ENCODE measurements at places on chromosomes 2 and 18.

GRCh38 chr2:27086724-27087593, at the start of gene KHK:
Gene KHK (plus strand): TSS chr2:27086772. CDS start chr2:27087260, 488 bp downstream.
- no peak for DNase-seq

- no peak for DNase-seq
Measured at GRCh38 chr2:1811258-1811970, 67.1 kb upstream of the PXDN start.

GRCh38 chr18:79780547-79780946, 17.2 kb upstream of the KCNG2 start:
- no peak for DNase-seq

DNA sequence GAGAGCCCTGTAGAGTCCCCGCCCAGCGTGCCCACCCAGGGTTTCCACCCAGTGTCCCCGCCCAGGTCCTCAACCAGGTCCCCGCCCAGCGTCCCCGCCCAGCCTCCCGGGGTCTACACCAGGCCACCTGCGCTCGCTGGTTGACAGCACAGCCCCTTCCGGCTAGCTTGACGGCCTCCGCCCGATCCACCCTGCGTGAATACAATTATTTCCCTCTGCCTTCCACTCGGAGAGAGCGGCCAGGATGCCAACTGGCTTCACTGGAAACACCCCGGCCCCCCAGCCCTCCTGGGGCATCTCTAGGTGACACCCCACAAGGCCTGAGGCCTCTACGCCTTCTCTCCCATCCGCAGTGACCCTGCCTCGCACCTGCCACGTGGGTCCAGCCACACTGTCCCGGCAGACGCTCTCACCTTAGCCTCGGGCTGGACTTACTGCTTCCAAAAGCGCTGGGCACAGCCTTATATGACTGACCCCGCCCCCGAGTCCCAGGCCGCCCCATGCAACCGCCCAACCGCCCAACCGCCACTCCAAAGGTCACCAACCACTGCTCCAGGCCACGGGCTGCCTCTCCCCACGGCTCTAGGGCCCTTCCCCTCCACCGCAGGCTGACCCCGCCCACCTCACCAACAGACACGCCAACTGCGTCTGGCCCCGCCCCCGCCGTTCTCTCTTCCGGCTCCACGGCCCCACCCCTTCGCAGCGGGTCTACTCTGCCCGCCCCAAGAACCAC, 188.1 kb downstream of the LAMA1 start:
- DNase-seq: no peak

DNA sequence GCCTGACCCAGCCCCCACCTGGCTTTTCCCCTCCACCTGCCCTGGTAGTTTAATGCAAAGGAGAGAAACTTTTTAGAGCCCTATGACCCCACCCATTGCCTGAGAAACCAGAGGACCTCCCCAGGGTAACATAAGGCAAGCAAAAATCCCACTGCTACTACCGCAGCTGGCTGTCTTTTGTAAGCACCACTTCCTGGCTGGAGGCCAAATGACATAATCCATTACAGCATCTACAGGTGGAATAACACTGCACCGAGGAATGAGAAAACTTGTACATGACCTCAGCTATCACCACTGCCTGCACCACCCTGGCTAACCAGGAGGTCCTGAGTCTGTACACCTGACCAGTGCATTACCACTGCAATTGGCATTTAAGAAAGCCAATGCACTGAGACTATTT, 149.6 kb upstream of the GALNT5 start:
- DNase-seq: no peak

DNA sequence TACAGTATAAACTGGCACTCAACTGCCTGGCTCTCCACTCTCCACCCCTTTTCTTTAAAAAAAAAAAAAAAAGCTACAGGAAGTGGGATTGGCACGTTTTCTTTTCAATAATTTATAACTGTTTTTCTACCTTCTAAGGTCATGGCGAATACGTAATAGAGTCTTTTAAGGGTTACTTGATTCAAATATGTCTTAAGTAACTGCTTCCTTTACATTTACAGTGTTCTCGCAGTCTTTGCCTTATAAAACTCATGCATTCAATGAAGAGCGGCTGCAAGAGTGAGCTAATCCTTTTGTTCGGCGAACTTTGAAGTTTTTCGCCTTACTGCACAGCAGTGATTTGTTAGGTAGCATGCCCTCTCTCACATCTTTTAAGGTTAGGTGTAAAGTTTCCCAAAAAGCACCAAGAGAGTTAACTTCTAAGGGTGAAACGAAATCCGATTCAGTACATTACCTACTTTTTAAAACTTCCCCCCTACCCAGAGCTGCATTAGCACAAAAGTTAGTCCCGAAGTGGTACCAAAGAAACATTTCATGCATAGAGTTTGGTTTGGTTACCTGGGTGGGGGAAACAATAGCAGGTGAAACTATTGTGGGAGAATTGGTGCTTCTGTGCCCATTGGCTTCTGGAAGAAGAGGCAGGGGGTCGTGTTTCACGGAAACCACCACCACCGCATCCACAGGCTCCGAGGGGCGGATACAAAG, 2.0 kb downstream of the KCTD1 start:
- DNase-seq: no peak

DNA sequence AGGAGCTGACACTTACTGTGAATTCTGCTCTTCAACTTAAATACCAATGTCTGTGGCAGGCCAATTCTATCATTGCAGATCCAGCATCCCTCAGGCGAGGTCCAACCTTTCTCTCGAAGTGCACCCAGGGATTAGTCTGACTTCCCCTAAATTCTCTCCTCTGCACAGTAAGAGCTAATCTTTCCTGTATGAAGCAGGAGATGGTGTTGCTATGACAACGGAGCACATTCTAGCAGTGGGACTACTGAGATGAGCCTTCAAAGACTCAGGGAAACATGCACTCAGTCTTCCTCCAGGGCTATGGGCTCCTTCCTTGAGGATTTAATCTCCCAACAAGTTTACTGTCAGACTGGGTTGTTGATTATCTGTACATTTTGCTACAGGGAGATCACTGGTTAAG, 176.3 kb downstream of the NOL4 start:
- DNase-seq: no peak

- no peak for DNase-seq
Measured at GRCh38 chr2:47091118-47091517, 64.0 kb downstream of the STPG4 start.

- DNase-seq: no peak
Measured at GRCh38 chr2:96154506-96155380, 9.5 kb upstream of the DUSP2 start.

DNA sequence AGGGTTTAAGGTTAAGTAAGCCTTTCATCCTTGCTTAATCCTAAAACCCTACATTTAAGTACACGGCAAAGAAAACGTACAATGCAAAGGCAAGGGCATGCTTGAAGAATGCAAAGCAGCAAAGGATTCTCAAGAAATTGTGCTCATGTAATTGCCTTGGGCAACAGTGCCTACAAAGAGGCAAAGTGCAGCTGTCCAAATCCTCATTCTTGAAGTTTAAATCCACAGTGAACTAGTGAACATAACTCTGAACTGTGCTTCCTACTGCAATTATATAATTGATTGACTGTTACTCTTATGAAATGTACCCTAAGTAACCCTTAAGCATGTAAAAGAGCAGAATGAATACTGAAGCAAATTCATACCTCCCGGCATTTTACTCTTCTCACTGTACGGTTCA, 85.4 kb downstream of the MAP3K20 start:
- DNase-seq: no peak

DNA sequence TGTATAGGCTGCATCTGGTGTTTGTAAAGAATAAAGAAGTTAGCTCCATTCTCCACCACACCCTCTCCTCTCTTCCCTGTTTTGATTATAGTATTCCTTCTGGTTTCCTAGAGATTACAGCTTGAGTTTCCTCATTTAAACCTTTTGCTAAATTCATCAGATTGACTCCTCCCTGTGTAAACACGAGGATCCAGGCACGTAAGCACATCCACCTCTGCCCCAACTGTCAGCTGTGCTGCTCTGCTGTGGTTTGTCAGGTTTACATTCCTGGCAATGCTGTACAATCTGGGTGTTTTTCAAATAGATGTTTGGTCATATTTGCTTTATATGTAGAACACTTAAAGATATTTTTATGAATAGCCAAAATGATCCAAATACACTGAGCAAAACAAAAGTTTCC, 302.8 kb downstream of the PTGR3 start:
- DNase-seq: no peak

GRCh38 chr2:1002350-1002749, 51.7 kb downstream of the SNTG2 start:
- no peak for DNase-seq

DNA sequence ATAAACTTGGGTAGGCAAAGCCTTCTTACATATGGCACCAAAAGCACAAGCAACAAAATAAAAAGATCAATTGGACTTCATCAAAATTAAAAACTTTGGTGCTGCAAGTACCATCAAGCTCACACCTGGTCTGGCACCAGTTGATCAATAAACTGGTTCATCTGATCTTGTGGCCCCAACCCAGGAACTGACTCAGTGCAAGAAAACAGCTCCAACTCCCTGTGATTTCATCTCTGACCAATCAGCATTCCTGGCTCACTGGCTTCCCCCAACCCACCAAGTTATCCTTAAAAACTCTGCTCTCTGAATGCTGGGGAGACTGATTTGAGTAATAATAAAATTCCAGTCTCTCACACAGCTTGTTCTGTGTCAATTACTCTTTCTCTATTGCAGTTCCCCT, 8.4 kb downstream of the EPG5 start:
- no peak for DNase-seq

DNA sequence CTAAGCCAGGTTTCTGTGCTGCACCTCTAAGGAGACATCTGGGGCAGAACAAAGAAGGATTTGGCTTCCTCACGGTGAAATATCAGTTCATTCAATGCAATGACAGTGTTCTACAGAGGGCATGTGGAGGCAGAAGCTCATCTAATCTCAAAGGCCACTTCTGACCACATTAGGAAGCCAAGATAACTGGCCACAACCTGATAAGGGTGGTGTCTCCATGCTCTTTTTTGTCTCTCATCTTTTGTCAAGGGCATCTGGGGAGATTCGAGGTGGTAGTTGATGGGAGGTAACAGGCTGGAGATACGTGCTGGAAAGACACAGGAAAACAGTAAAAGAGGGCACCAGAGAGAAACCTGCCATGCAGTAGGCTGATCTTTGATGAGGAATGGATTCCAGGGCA, 303.9 kb downstream of the LRATD1 start:
- no peak for DNase-seq

DNA sequence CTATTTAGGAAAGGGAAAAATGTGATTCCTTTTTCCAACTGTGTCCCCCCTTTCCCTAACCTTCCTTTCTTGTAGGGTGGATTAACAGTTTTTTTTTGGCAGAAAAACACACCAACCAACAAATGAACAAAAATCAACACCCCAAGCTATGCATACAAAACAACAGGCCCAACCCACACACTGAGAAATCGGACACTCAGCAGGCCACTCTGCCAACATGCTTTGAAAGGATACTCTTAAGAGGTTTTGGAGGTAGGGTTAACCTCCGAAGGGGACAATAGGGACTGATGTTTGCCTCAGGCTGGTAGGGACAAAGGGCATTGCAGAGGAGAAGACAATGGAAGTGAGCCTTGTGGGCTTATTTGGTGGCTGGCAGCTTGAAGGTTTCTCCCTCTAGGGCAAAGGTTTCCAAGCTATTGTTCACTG, 33.1 kb upstream of the POLE4 start:
- DNase-seq: no peak

DNA sequence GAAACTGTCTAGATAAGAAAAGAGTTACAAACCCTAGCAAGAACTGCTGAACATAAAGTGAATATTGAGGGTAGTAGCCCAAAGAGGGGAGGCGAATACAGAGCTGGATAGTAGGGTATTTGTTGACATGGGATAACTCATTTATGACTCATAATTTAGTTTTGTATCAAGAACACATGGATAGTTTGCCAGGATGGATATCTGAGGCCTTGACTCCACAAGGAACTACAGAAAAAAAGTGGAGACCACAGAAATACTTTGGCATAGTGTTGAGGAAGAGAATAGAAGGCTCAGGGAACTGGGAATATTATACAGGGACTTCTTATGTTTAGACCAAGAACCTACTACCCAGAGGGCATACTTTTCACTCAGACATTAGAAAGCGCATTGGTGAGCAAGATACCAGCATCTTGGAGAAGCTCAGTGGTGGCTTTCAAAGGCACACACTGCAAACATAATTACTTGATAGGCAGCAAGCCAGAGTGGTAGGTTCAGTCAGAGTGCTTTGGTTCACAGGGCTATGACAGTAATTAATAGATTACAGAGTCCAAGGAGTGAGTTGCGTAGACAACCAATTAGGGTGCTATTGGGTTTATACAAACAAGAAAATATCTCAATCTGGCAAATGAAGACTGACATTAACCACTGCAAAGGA, 51.9 kb upstream of the ZBTB7C start:
- no peak for DNase-seq

DNA sequence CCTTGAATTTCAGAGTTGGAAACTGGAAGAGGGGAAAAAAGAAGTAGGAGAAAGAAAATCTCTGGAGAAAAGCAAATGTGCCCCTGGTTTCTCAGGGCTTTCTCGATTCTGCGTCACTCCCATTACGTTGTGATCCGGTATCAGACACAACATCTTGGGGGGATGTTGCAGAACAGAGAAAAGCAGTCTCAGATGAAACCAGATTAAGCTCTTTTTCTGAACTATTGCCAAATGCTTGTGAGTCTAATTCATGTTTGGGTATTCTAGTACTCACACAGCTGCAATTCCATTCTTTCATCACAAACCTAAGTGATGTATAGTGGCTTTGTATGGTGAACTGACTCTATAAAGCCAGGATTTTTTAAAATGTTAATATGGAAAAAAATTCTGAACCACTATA, 233.2 kb downstream of the TCF4 start:
- DNase-seq: no peak

DNA sequence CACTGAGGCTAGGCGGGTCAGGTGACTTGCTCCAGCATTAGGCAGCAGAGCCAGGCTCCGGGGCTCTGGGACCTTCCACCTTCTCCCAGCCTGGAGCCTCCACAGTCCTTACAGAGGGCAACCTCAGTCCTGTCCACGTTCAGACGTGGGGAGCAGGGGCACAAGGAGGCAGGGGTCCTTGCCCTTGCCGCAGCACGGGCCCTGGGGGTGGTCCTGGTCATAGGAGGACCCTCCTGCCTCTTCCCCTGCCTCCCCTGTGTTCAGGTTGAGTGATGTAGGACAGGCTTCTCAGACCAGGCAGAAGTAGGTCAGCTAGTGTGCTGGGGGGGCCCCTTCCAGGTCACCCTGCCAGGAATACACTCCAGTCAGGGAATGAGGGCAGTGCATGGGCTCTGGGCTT, 5.4 kb upstream of the ARHGEF4 start:
- no peak for DNase-seq

DNA sequence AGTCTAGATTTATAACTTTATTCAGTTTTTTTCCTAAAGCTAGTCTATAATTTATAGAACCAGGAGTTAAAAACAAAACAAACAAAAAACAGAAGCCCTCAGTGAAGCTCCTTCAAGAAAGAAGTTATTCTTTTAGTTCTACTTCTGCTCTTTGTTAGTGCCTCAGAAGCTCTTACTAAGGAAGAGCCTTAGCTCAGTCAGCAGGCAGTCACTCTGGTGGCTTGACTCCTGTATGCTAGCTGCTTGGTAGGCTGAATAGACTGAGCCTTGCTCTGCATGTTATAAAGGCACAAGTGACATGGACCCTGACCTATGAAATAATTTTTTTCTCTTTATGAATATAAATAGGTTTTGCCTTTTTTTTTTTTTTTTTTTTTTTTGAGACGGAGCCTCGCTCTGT, 24.8 kb downstream of the NCOA1 start:
- no peak for DNase-seq
